ENCODE measurements at places on chromosomes 6 and 20.
A peak's percentile ranks its signal among the peaks of the same experiment; 100 is the strongest.

DNA sequence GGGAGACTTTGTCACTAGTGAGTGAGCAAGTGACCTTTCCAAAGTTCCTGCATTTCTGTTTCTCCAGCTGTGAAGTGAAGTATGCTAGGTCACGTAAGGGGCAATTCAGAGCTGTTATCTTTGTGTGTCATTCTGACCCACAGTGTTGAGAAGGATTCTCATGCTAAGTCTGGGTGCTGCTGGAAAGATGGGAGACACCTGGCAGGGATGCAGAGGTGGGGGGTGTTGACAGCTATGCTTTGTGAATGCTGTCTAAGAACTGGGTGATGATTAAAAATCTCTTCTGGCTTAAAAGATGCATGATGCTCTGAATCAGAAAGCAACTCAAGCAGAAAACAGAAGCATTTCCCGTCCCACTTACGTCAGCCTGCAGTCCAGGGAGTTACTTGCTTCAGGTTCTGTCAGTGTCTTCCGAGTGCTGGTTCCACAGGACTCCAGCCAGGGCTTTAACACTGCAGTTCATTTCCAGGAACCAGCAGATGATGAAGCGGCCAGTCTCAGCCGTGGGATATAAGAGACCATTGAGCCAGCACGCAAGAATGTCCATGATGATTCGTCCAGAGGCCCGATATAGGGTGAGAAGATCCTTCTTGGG is 30.9 kb upstream of the ASXL1 start:
- peak; percentile 51 for DNase-seq

- DNase-seq = no peak
These were observed 30.7 kb upstream of the IRF4 start for GRCh38 chr6:360764-361373.

DNA sequence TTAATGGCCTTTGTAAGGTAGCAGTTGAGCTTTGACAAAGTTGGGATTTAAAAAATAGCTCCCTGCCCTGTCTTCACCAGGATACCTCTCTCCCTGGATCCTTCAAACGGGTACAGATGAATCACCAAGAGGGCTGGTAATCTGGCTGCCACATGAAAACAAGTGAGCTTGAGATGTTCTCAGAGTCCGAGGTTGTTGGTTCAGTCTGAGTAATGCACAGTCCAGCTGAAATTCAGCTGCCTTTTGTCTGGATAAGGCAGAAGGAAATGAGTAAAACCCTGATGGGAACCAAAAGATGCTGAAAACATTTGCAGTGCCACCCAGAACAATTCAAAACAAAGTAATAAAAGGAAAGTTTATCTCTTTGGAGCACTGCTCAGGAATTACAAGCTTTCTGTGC is 86.8 kb downstream of the GJA1 start:
- peak; percentile 97 for DNase-seq

- no peak for DNase-seq
These were observed 92.0 kb upstream of the AFDN start for GRCh38 chr6:167734662-167735083.

DNA sequence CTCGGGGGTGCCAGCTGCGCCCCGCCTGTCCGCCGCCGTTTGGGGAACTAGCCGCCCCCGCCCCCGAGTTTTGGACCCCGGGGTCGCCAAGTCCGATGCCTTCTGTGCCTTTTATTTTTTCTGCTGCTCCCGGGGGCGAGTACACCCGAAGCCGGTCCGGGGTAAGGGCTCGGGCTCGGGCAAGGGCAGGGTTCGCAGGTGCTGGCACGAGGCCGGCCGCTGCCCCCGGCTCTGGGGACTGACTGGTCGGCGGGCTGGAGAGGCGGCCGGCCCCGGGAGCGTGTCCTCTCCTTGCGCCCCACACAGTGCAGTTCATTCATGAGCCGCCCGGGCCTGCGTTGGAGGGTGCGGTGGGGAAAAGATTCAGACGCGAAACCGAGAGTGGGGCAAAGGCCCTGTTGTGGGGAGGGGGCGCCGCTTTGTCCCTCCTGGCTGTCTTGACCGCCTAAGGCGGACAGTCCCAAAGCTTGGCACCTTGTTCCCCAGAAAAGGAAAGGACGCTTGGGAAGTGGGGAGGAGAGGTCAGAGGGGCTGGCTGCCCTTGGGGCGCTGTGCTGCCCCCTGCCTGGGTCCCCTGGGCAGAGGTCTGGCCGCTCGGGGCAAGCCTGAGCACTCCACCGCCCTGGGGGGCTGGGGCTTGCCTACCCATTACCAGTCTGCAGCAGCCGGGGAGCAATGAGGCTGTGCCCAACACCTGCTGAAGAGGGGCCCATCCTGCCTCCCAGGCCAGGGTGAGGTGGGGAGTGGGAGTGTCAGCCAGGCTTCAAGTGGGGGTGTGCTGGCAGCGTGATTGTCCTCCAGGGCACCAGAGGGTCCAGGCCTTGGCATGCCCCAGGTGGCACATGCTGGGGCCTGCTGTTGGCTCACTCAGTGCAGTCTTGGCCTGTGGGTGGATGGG is 915 bp downstream of the TMEM63B start:
- DNase-seq = peak; percentile 10

GRCh38 chr6:15690510-15690909 is 27.7 kb upstream of the DTNBP1 start:
- no peak for DNase-seq

DNA sequence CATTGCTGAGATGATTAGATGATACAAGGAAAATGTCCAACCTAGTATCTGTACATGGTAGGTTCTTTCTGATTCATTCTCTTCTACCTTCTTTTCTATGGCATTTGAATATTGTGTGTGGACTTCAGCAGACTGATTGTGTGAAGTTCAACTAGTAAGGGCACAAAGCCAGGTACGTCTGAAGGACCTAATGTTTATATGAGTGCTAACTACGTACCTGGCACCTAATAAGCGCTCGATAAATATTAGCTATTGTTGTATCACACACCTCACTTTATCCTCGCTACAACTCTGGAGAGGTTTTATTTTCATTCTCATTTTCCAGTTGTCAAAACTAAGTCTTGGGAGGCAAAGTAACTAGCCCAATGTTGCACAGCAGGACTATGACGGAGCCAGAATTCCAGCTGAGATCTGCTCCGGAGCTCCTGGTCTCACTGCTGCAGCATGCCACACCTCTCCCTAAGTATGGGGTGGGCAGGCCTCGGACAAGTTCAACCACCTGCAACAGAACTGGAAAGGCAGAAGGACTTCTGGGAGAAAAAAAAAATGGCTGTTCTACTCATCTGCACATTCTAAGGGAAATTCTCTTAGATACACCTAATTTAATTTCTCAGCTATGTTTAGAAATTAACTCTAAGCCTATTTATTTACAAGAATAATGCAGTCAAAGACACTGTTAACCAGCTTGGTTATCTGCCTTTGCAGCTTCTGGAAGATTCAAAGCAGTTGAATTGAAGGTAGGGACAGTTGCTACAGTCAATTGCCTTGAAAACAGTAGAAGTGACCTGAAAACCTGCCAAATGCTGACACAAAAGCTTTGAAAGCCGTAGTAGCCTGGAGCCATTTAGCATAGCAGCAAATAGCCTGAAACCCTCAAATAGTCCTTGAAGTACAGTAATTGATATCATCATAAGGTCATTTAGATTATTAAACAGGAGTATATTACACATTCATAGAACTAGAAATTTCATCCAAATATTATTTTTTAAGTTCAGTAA is 165.0 kb downstream of the PDE7B start:
- peak; percentile 20 for DNase-seq

Measured in fibroblast of mammary gland (primary cell).